ENCODE measurements at places on chromosomes 1 and 21. TPM values are rescaled to one million over a fixed set of nuclear protein-coding genes. Genes with fewer than 3 reads are reported as not detected.

DNA sequence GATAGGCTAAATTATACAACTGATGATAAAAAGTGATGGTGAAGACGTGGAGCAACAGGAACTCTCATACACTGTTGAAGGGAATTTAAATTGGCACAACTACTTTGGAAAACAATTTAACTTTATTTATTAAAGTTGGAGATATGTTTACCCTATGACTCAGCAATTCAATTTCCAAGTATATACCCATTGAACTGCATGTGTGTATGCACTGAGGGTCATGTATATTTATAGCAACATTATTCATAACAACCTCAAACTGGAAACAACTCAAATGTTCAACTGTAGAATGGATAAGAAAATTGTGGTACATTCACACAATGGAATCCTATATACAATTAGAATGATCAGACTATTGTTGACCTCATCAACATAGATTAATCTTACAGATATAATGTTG lies 16.5 kb upstream of the BCAS2 start:
- no peak for DNase-seq

GRCh38 chr1:28790377-28791035 lies 21.5 kb upstream of the OPRD1 start:
- no peak for DNase-seq

CA6 gene
- 0.19 TPM for total RNA-seq

GRCh38 chr1:3547055-3548005 lies 64.0 kb downstream of the MEGF6 start:
- no peak for DNase-seq

SAMD13 gene
- 1.5 TPM for total RNA-seq

DNA sequence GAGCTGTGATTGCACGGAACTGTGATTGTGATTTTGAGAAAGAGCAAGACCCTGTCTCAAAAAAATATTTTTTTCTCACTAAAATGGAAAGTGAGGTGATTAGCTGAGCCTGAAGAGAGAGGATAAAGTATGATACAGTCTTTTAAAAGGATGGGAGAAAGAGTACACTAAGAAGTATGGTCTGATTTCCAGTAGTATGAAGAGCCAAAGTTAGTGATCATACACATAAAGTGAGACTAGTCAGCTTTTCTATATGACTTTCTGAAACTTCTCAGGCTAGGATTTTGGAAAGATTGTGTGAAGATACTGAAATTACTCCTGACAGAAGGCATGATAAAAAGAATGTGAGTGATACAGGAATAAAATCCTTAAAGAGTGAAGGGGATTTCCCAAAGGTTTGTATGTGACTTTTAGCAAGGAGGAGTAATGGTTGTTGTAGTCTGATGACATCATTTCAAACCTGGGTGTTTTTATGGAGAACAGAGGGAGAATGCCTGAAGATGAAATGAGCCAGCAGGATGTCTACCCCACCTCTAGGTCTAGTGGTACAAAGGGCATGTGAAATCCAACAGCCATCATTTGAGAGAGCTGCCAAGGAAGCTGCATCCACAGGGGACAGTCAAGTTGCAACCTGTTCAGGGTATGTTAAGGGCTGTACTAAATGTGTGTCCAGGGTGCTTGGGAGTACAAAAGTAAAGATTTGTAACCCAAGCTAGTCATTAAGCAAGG lies 157.7 kb downstream of the PIK3R3 start:
- no peak for DNase-seq

DNA sequence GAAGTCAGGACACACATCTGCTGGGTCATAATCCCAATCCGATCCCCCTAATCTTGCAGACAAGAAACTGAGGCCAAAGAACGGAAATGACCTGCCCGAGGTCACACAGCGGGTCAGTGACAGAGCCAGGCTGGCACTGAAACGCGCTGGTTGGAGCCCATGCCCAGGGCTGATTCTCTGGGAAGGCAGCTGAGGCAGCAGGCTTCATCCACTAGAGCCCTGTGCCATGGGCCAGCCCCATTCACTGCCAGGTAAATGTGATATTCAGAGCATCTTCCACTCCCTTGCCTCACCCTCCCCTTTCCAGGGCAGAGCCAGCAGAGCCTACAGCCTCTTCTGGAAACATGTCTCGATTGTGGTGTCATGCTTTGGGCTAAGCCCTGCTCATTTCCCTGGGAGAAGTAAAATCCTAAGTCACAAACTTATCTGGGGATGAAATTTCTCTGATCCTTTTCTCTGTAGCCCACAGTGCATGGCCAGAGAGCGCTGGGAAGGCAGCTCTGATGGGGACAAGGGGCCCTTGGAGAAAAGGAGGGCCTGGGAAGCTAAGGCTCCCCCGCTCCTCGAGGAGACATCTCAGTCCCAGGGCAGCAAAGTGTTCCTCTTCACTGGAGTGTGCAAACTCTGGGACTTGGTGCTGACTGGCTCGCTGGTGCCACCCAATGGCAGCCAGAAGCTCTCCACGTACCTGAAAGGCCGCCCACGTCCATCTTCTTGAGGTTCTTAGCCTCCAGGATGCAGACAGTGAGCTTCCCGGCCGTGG lies 110.4 kb downstream of the SYT2 start:
- DNase-seq: no peak
